ENCODE measurements at places on chromosomes 1 and 21.

- no peak overlapping the region for H3K4me3 ChIP-seq
- H3K4me1 ChIP-seq = peaks cover 7% of the 10 kb centered on the region
- peaks cover 28% of the 10 kb centered on the region for H3K27me3 ChIP-seq
- H3K36me3 ChIP-seq = no peaks in the 10 kb centered on the region
- DNase-seq = no peak
Observed at GRCh38 chr1:94698356-94698755, 121.8 kb upstream of the SLC44A3 start.

GRCh38 chr1:21575351-21575942, 66.2 kb downstream of the ALPL start:
- H3K4me3 ChIP-seq = no peak overlapping the region
- no peaks in the 10 kb centered on the region for H3K4me1 ChIP-seq
- H3K36me3 ChIP-seq = no peaks in the 10 kb centered on the region
- DNase-seq = no peak
- no peaks in the 10 kb centered on the region for H3K27me3 ChIP-seq

DNA sequence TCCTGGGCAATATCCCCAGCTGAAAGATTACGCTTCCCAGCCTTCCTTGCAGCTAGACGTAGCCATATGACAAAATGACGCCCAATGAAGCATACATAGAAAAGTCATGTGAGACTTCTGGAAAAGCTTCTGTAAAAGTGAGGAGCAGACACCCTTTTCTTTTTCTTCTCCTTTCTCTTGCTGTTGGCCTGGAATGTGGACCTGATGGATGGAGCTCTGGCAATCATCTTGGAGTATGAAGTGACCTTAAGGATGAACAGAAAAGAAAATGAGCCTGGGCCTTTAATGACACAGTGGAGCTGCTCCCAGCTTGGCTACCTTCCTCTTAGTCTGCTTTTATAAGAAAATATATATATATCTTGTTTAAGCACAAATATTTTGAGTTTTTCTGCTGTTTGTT, 24.8 kb downstream of the BATF3 start:
- peaks cover 30% of the 10 kb centered on the region for H3K4me1 ChIP-seq
- no peaks in the 10 kb centered on the region for H3K36me3 ChIP-seq
- DNase-seq = no peak
- H3K27ac ChIP-seq = no peak overlapping the region
- no peak overlapping the region for H3K4me3 ChIP-seq

DNA sequence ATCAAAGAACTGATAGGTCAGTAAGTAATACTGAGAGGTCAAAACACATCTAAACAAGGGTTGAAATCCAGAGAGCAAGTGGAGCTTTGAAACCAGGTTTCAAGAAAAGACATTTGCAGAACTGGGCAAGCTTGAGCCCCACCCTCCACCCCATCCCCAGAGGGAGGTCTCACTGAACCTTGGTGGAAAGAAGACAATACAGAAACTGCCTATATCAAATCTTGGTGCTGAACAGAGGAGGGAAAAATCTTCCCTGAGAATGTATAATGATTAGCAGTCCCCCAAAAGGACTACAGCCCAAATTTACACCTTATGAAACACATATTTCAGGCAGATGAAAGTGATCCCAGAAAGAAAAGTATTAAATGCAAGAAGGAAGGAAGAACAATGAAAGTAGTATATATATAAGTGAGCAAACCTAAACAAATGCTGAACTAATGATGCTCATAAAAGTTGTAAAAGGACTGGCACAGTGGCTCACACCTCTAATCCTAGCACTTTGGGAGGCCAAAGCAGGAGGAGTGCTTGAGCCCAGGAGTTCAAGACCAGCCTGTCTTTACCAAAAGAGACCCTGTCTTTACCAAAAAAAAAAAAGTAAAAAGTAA, 12.4 kb downstream of the ZBTB17 start:
- DNase-seq = no peak
- peak overlapping the region; percentile 100 for H3K27ac ChIP-seq
- peak overlapping the region; percentile 75 for H3K4me3 ChIP-seq

DNA sequence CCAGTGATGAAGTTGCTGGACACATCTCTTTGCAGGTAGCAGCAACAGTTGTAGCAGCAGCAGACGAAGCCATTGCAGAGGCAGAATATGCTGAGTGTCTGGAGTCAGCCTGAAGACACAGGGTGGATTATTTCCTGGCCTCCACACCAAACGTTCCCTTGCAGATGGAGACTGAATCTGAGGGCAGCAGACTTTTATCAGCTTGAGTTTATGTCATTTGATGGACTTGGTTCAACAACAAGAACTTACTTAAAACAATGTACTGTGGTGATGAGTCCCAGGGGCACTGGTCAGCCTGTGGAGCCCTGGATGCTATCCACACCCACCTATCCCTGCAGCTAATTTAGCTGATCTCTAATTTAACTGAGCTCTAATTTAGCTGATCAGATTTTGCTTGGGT, 17.1 kb upstream of the MPZL1 start:
- no peaks in the 10 kb centered on the region for H3K27me3 ChIP-seq
- peak overlapping the region; percentile 60 for H3K27ac ChIP-seq
- H3K4me3 ChIP-seq = no peak overlapping the region
- H3K36me3 ChIP-seq = peaks cover 4% of the 10 kb centered on the region
- DNase-seq = no peak

DNA sequence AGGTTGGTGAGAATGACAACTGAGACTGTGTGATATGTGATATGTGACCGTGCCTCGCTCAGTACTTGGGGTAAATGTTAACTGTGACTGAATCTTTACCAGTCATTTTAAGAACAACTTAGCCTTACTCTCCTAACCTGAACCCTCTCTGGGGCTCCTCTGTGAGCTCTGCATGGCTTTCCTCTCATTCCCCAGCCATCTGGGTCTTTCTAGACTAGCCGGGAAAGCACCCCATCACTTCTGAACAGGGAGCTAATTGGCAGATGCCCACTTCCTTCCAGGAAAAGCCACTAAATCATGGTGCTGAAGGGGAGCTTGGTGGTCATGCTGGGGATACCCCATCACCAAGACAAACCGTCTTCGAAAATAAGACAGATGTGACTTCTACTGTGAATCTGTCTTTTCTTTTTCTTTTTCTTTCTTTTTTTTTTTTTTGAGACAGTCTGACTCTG, 16.5 kb upstream of the FOXO6 start:
- peaks cover 42% of the 10 kb centered on the region for H3K4me1 ChIP-seq
- peak overlapping the region; percentile 66 for H3K4me3 ChIP-seq
- DNase-seq = no peak
- H3K27me3 ChIP-seq = peaks cover 31% of the 10 kb centered on the region
- H3K36me3 ChIP-seq = peaks cover 5% of the 10 kb centered on the region

All from natural killer cell treated with Interleukin-12 subunit alpha and Interleukin-12 subunit beta and Interleukin-15 and Interleukin-18, amount 100 ng/mL, for 72 hours (primary cell).